ENCODE measurements at places on chromosomes 2 and 18. TPM values are rescaled to one million over a fixed set of nuclear protein-coding genes. Genes with fewer than 3 reads are reported as not detected.
A peak's percentile ranks its signal among the peaks of the same experiment; 100 is the strongest.

CCL20 gene
- not detected for total RNA-seq

CD207 gene
- not detected for total RNA-seq

TUBA3E gene
- total RNA-seq, result not detected

ABCG5 gene
- total RNA-seq, result not detected

DNA sequence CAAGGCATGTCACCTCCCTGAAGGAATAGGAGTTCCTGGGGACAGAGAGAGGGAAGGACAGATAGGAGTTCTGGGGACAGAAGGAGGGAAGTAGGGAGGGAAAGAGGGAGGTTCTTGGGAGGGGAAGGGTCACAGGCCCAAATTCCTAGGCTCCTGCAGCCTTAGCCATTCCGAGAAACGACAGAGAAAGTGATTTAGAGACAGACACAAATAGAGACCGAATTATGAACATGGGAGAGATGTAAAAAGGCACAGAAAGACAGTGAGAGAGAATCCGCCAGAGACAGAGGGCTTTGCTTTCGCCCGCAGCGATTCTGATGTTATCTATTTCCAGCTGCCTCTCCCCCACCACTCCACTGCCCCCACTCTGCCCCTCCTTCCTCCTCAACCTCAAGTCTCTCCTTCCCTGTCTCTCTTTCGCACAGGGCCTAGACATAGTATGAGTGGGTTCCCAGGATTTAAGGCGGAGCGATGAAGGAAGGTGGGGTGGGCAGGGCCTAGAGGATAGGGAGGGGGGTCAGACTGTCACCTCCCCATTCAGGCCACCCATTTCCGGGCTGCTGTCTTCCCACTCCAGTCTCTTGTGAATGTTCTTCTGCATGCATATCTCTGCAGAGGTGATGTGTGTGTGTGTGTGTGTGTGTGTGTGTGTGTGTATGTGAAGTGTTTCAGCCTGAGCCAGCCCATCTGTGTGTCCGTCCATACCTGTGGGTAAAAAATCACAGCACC lies 3.3 kb upstream of the WNT6 start:
- no peaks in the 10 kb centered on the region for H3K27me3 ChIP-seq
- H3K4me1 ChIP-seq, result peaks cover 15% of the 10 kb centered on the region
- no peaks in the 10 kb centered on the region for H3K36me3 ChIP-seq
- H3K4me3 ChIP-seq, result no peak overlapping the region
- no peak overlapping the region for H3K27ac ChIP-seq

DNA sequence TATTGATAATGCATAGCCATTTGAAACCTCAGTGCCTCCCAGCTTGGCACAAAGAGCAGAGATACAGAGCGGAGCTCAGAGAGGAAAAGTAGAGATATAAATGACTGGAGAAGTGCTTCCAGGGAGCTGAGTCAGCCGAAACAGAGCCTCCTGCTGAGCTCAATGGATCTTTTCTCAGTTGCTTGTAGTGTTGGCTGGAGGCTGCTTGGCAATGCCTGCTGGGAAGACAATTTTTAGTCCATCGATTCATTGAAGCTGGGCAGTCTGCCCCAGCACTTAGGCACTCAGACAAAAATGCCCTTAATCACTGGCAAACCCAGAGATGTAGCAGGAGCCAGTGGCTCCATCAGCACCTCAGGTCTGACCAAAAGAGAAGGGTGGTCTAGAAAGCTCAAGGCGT lies 81.3 kb upstream of the SETBP1 start:
- DNase-seq, result no peak
- no peaks in the 10 kb centered on the region for H3K27me3 ChIP-seq
- no peak overlapping the region for H3K4me3 ChIP-seq
- H3K27ac ChIP-seq, result no peak overlapping the region
- no peaks in the 10 kb centered on the region for H3K4me1 ChIP-seq

DNA sequence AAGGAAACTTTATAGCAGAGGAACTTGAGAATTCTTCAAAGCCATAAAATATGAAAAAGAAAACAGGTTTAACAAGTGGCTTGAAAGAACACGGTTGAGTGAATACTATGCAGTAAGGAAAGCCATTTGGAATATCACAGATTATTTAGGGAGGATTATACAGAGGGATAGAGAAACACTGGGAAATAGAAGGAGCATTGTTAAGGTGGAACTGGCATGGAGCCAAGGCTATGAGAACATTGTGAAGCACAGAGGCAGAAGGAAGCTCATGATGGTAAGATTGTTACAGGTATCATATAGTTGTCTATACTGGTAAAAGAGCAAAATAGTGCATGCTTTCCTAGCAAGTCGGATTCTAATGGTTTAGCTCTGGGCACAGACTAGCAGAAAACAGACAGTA lies 87.1 kb downstream of the SS18 start:
- no peak overlapping the region for H3K27ac ChIP-seq
- no peaks in the 10 kb centered on the region for H3K36me3 ChIP-seq
- no peaks in the 10 kb centered on the region for H3K27me3 ChIP-seq
- H3K4me1 ChIP-seq, result 0 out of 2 replicates have a peak, but pooled peaks cover 4% of the 10 kb centered on the region
- no peak overlapping the region for H3K4me3 ChIP-seq
- DNase-seq, result no peak

GRCh38 chr2:107107351-107107750 lies 221.4 kb upstream of the ST6GAL2 start:
- no peaks in the 10 kb centered on the region for H3K36me3 ChIP-seq
- DNase-seq, result no peak
- no peak overlapping the region for H3K4me3 ChIP-seq

- H3K36me3 ChIP-seq, result no peaks in the 10 kb centered on the region
- H3K4me1 ChIP-seq, result peaks cover 10% of the 10 kb centered on the region
- H3K4me3 ChIP-seq, result peak overlapping the region; percentile 66
- H3K27me3 ChIP-seq, result no peaks in the 10 kb centered on the region
- peak; percentile 11 for DNase-seq
Measured at GRCh38 chr2:231781798-231782726, 980 bp upstream of the PDE6D start.

- no peak overlapping the region for H3K4me3 ChIP-seq
- H3K27ac ChIP-seq, result no peak overlapping the region
- H3K4me1 ChIP-seq, result no peaks in the 10 kb centered on the region
- H3K36me3 ChIP-seq, result no peaks in the 10 kb centered on the region
- no peak for DNase-seq
Measured at GRCh38 chr18:55918444-55918843, 330.5 kb upstream of the TCF4 start.

Data from K562 (cell line).